AG08395 (cell line): ENCODE measurements at places on chromosomes 3 and 15.

DNA sequence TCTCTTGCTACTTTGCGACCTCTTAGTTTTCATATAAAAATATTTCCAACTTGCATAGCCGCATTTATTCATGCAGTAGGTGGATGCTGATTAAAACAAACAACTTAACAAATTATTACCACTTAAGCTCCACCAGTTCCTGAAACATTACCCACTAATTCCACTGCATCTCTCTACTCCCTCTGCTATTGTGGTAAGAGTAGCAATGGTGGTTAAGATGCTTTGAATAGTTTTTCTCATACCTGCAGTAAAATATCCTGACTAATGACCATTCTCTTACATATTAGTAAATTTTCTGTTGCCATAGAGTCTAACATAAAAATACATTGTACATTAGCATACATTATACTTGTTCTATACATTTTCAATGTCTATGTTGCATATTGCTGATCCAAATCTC is 397.6 kb upstream of the PLSCR5 start:
- DNase-seq: peak; percentile 24

GRCh38 chr15:78083687-78084448 is 6.4 kb upstream of the TBC1D2B start:
- DNase-seq: no peak

DNA sequence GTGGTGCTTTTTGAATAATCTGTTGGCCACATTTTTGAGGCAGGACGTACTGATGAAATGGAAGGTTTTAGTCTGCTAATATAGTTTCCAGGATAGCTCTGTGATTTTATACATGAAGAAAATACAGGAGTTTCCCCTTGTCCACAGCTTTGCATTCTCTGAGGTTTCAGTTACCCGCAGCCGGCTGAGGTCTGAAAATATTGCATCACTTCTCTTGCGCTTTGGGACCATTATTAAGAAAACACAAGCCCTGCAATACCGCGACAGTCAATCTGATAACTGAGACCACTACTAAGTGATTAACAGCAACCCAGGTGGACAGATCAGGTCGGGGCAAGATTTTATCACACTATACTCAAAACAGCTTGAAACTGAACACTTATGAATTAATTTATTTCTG is 33.0 kb downstream of the BLM start:
- no peak for DNase-seq

DNA sequence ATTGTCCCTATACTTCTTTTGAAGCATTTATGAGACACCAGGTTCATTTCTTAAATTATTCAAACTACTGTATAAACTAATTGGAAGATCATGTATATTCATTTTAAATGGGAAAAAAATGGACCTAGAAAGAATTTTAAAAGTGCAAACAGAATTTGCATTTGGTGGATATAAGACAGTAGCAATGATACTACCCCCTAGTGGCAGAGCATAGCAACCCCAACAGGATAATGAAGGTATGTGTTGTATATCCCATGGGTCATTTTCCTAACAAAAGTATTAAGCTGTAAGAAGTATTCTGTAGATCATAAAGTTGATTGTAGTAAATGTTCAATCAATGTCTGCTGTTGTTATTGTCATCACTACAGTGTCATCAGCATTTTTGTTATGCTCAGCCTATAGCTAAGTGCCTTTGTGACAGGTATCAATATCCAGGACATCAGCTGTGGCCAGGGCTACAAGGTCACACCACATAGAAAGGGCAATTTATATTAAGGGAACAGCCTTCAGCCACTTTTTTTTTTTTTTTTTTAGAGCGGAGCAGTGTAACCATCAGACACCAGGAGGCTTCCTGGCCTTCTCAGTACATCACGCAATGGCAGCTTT is 175.8 kb downstream of the FOXB1 start:
- peak; percentile 64 for DNase-seq

DNA sequence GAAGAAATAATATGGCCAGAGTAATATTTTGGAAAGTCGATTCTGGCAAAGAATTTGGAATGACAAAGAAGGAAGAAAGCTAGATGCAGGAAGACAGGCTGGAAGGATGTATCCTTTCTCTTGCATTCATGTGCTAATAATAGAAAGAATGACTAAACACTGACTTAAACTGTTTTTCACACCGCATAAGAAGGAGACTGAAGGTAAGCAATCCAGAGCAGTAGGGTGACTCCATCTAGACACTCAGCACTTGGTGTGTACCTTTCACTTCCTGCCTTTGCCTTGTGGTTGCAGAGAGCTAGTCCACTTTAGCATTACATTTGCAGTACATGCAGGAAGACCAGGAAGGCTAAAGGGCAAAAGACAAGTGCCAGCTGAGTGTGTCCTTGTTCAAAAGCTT is 234.6 kb downstream of the RBMS3 start:
- peak; percentile 28 for DNase-seq

GRCh38 chr3:160125258-160125657 is 100.0 kb upstream of the C3orf80 start:
- DNase-seq: no peak

- no peak for DNase-seq
Observed at GRCh38 chr3:5634411-5634810, 446.9 kb downstream of the EDEM1 start.

DNA sequence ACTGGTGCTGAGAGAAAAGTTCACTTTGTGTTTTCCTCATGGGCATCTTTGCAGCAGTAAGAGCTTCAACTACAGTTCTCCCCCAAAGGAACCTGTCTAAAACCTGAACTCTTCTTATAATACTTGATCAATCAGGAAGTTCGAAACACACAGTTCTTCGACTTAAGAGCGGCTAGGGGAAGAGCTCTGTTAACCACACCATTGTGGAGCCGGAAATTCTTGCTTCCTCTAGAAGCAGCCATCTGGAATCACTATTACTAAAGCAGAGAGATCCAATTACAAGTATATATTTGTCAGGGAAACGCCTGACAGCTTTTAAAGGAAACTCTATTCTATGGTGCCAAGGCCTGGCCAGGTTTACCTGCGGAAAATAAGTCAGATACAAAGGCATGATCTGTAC is 337.3 kb upstream of the CBLB start:
- DNase-seq: peak; percentile 24

- DNase-seq: no peak
Observed at GRCh38 chr3:7340795-7341194, 479.9 kb downstream of the GRM7 start.

- no peak for DNase-seq
Observed at GRCh38 chr3:133747907-133748639, 1.9 kb downstream of the TF start.

- DNase-seq: no peak
Observed at GRCh38 chr3:169619793-169620192, 43.7 kb downstream of the MECOM start.

GRCh38 chr3:23633261-23633960 is 172.3 kb upstream of the UBE2E1 start:
- DNase-seq: no peak

DNA sequence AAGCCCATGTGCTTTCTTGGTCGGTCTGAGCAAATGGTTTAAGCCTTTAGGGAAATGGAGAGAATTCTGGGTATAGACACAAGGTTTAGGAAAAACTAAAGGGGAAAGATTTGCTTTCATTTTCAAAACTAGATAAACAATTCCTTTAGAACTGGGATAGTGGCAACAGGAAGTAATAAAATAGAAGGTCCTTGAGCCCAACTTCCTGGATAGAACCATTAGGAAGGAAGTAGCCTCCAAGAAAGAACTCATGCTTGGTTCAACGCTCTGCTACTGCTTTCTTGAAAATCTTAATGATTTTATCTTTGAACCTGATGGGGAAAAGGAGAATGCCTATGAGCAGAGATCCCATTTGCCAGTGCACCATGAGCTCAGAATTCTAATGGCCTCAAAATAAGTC is 147.0 kb upstream of the THRB start:
- DNase-seq: no peak

GRCh38 chr15:64683378-64683777 is 92.0 kb downstream of the RBPMS2 start:
- DNase-seq: no peak

GRCh38 chr3:171970301-171970788 is 69.0 kb upstream of the FNDC3B start:
- DNase-seq: no peak

GRCh38 chr3:122993124-122993978 is 34.2 kb downstream of the SEMA5B start:
- DNase-seq: peak; percentile 35

DNA sequence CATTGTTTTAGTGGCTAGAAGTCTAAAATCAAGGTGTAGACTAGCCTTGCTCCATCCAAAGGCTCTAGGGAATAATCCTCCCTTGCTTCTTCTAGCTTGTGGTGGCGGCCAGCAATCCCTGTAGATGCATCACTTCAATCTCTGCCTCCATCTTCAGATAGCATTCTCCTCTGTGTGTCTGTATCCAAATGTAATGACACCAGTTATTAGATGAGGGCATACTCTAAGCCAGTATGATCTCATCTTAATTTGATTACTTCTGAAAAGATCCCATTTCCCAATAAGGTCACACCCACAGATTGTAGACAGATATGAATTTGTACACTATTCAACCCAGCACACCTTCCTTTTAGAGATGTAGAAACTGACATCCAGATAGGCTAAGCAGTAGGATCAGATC is 334.5 kb upstream of the KCNMB2 start:
- DNase-seq: no peak

GRCh38 chr3:162568706-162569105 is 1072.1 kb downstream of the OTOL1 start:
- DNase-seq: no peak

DNA sequence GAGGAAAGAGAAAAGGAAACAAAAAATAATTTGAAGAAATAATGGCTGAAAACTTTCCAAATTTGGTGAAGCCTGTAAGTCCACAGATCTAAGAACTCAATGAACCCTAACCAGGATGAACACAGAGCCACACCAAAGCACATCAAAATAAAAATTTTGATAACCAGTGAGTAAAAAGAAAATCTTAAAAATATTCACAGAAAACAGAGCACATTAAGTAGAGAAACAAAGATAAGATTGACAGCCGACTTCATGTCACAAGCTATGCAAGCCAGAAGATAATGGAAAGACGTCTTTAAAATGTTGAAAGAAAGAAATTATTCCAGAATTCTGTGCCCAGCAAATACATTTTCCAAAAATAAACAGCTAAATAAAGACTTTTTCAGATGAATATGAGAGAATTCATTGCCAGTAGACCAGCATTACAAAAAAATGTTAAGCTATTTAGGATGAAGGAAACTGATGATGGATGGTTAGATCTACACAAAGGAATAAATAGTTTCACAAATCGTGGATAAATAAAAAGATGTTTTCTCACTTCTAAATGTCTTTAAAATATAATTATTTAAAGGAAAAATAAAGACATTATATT is 140.2 kb upstream of the SKOR1 start:
- DNase-seq: peak; percentile 4

DNA sequence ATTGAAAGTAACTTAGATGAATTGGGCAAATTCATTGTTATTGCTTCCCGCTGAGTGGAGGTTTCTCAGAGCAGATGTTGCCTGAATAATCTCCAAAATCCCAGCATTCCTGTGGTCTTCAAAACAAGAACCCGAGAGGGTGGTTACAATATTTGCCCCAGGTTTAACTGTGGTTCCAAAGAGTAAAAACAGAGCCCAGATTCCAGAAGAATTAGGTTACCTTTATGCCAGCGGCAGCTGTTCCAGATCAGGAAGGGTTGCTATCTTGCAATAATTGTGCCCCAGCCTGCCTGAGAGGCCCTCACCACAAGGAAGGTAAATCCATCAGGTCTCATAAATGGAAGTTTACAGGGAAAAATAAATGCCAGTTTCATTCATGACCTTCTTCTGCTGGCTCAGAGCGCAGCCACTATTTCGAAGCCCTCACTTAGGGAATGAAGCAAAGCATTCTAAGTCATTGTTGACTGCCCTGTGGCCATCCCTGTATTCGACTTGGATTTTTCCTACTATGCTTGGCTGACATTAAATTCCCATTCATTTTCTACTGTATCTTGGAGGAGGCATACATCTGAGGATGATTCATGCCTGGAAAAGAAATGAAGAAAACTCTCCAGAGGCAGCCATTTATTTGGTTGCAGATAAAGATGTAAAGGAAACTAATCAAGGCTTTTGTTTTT is 54.6 kb downstream of the SSUH2 start:
- DNase-seq: peak; percentile 70

- DNase-seq: no peak
Observed at GRCh38 chr3:113712129-113712528, 15.7 kb upstream of the USF3 start.

GRCh38 chr3:103662591-103662990 is 1227.8 kb downstream of the ZPLD1 start:
- DNase-seq: no peak

- DNase-seq: peak; percentile 80
Observed at GRCh38 chr3:170584585-170585007, 1.3 kb downstream of the SLC7A14 start.

GRCh38 chr3:105958237-105959000 is 89.6 kb upstream of the CBLB start:
- DNase-seq: no peak

DNA sequence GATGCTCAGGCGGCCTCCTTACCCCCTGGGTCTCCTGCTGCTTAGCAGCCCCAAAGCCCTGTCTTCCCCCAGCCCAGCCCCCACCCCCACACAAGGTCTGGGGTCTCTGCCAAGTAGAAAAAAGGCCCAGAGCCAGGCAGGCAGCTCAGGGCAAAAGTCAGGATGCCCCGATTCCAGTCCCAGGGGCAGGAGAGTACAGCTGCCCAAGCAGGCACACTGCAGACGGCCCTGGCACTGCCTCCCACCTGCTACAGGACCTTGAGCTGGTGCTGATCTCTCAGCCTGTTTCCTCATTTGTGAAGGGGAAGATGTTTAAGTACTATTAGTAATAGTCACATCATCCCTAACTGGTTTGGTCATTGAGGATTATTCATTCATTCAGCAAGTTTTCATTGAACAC is 12.6 kb downstream of the TMEM43 start:
- DNase-seq: no peak

DNA sequence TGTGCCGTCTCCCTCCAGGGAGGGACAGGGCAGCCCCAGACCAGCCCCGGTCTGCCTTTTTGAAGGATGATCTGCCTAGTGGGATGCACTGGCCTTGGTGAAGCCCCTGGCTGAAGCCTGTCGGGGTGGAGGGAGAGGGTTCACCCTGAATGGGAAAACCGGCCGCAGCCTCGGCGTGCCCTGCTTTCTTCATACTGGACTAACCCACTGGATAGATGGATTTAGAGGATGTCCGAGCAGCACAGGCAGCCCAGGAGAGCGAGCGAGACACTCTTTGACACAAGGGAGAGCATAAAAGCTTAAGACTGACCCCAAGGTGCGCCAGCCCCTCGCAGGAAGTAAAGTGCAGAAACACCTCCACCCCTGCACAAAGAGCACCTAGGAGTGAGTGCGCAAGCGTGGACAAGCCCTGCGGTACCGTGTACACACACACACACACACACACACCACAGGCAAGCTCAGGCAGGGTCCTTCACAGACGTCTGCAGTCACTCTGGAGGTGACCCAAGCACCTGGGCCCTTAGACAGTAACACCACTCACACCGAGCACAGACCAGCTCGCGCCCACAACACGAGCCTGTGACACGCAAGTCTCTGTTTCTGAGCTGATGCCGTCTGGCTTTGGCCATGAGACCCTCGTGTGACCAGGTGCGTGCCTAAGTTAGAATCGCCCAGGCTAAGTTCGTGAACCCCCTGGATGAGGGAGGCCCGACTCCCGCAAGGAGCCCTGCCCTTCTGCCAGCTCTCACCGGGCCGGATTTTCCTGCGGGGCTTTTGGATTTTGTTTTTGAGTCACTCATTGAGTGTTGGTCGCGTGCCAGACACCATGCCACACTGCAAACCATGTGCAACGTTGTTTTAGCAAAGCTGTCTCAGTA is 11.3 kb downstream of the SEMA4B start:
- no peak for DNase-seq

- peak; percentile 70 for DNase-seq
Observed at GRCh38 chr3:47250309-47251060, 32.1 kb downstream of the KIF9 start.

- peak; percentile 83 for DNase-seq
Observed at GRCh38 chr3:9947025-9947995, 4.9 kb downstream of the PRRT3 start.

GRCh38 chr15:60829416-60829815 is 350.5 kb upstream of the ICE2 start:
- peak; percentile 83 for DNase-seq
